ENCODE measurements at places on chromosomes 13 and 19.

GRCh38 chr13:23778879-23779278 is 110.3 kb downstream of the MIPEP start:
- no peak for DNase-seq

DNA sequence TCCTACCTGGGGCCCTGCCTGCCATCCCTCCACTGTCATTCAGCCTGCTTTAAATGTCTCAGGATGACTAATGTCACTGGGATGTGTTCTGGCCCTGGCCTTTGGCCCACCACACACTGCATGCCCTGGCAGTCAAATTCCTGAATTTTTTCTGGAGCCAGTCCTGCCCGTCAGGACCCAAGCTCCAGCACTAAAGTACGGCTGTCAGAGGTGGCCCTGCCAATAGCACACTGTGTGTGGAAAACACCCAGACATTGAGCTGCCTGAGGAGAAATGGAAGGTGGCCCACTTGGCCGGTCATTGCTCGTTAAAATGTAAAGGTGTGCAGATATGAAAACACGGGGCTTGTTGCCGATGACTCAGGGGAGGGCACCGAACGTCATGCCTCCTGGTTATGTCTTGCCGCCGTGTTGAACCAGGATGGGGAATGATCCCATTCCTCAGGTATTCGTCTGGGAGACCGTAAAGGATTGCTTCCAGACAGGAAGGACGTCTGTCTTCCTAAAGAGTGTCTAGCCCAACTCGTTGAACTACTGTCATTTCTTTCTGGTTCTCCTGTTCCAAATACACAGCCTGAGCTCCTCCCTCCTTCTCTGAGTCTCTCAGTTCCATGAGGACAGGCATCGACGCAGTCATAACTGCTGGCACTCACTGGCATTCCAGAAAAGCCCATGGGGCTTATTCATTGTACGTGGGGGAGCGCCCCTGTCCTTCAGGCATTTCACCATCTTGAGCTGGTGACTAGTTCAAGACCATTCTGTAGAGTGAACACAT is 40.6 kb downstream of the COL4A2 start:
- no peak for DNase-seq

GRCh38 chr19:47663911-47664771 is 49.1 kb upstream of the EHD2 start:
- no peak for DNase-seq

- no peak for DNase-seq
Measured at GRCh38 chr19:40348961-40349507, 539 bp downstream of the PLD3 start.

GRCh38 chr19:47729799-47730520 is 15.4 kb upstream of the NOP53 start:
- no peak for DNase-seq

DNA sequence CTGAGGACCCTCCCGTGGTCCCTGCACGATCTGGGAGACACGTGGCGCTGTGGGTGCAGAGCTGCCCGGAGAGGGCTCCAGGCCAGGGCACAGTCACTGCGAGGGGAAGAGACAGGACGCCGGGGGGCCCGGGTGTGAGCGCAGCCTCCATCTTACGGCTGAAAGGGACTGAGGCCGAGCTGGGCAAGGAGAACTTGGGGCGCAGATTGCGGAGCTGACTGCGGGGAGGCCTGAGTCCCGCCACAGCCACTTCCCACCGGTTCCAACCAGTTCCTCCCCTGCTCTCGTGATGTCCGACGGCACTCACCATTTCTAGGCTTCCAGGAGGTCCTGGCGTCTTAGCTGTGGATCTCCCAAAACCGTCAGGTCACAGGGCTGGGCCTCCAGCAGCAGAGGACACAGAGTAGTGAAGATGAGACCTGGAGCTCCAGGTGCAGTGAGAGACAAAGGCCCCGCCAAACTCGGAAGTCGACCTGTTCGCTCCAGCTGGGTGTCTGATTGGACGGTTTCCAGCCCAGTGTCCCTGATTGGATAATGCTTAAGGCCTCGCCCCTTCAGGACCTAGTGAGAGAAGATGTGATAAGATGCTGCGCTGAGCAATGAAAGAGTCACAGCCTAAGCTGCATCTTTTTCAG is 4.8 kb upstream of the ZNF253 start:
- no peak for DNase-seq

GRCh38 chr19:53388168-53388567 is 6.8 kb upstream of the ZNF765 start:
- no peak for DNase-seq

DNA sequence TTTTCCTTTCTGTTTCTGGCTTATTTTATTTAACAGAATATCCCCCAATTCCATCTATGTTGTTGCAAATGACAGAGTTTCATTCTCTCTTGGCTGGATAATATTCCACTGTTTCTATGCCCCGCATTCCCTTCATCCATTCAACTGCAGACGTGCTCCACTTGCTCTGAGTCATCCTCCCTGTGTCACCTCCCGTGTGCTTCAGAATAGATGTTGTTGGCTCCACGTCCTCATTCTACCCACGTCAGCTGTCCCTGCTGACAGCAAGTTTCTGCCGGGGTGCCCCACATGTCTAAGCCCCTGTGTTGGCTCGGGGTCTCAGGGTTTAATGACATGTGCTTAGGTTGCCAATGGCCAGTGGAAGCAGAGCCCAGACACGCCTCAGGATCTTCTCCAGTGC is 1041.0 kb downstream of the UQCRFS1 start:
- DNase-seq, result no peak

All from NCI-H2081 treated with DMSO at 0.1 percent for 48 hours (cell line).